ENCODE measurements at places on chromosomes 11 and 22.

- no peak for DNase-seq
These were observed 32.2 kb upstream of the OR4B1 start for GRCh38 chr11:48184452-48184851.

GRCh38 chr22:17990147-17990546 lies 34.2 kb downstream of the MICAL3 start:
- DNase-seq: no peak

DNA sequence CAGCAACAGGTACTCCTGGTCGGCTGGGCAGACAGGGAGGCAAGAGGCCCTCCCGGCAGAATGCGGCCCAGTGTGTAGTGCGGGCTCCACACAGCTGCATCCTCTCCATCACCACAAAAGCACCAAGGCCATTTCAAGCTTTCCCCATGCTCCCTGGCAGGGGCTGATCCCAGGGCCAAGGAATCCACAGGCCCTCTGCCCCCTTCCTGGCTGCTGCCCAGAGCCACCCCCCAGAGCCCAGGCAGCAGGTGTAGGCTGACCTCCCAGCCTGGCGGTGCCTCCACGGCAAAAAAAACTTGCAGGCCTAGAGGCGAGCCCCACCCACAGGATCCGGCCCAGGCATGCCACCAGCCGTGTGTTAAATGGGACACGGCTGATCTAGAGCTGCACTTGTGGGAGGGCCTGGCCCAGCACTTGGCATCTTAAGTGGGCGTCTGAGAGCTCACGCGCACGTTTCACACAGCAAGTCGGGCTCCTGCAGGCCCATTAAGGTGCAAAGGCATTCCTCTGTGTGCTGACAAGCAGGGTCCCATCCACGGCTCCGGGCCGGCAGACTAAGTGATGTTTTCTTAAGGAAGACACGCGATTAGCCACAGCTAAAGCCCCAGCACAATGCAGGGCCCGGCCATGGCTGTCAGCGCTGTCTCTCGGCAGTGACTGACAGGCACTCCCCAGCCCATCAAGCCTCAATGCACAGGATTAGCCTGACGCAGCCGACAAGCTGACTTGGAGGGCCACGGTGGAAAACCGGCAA lies 19.8 kb upstream of the GNB1L start:
- DNase-seq: no peak

GRCh38 chr11:133653336-133653735 lies 121.0 kb upstream of the OPCML start:
- DNase-seq: no peak

DNA sequence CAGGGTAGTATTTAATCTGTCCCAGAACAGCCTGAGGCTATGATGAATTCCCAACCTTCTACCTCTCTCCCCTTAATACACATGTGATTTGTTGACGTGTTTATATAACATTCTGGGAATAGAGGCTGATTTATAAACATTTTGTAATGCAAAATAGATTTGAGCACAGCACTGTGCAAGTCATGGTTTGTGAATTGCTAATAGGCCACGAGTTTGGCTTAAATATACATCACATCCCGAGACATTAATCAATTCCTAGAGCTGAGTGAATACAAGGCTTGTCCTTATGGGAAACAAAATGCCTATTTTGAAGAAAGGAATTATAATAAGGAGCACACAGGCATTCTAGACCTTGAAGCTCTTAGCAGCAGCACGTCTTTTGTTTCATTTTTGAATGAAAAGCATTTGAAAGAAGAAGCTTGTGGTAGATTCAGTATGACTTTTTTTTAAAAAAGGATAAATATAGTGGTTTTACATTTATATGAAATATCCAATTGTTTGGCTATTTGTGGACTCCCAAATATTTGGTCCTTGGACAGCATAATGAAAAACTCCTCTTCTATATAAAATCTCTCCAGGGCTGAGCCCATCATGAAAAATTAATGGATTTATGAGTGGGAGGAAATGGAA lies 116.4 kb downstream of the SLC17A6 start:
- no peak for DNase-seq

DNA sequence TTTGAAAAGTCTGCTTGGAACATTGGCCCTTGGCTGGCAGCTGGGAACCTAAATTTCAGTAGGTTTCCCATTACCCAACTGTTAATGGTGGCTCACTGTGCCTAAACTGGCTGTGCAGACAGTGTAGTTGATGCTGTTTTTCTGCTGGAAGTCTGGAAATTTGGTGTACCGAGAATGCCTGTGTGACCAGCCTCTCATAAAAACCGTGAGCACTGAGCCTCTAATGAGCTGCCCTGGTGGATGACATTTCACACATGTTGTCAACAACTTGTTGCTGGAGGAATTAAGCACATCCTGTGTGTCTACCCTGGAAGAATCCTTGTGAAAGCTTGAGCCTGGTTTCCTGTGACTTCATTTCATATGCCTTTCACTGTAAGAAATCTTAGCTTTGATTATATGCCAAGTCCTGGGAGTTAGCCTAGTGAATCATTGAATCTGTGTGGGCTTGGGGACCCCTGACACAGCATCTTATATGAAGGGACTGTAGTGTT lies 131.1 kb downstream of the LDLRAD3 start:
- no peak for DNase-seq

- DNase-seq: no peak
These were observed 99.1 kb upstream of the AMOTL1 start for GRCh38 chr11:94669023-94669422.

DNA sequence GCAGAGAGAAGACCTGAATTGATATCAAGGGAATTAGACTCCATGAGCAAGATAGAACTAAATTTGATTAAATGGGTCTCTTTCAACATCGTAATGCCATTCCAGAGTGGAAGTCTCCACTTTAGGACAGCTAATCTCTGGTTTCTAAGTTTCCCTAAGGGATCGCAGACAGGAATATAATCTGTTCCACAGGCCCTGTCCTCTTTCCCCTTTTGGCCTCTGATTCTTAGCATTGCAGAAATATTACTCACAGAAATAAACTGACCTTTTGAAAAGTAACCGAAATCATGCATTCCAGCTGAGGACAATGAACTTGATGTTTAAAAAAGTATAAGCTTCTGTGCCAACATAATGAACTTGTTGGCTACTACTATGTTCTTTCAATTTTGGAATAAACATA lies 227.8 kb downstream of the ETS1 start:
- DNase-seq: no peak

GRCh38 chr11:8917157-8917825 lies 6.3 kb downstream of the AKIP1 start:
- no peak for DNase-seq

GRCh38 chr11:73345481-73346160 lies 30.6 kb upstream of the RELT start:
- no peak for DNase-seq

- DNase-seq: no peak
These were observed 284.4 kb upstream of the MTNR1B start for GRCh38 chr11:92685049-92685448.

- DNase-seq: peak; percentile 80
These were observed 26.0 kb upstream of the FADD start for GRCh38 chr11:70176940-70177689.

DNA sequence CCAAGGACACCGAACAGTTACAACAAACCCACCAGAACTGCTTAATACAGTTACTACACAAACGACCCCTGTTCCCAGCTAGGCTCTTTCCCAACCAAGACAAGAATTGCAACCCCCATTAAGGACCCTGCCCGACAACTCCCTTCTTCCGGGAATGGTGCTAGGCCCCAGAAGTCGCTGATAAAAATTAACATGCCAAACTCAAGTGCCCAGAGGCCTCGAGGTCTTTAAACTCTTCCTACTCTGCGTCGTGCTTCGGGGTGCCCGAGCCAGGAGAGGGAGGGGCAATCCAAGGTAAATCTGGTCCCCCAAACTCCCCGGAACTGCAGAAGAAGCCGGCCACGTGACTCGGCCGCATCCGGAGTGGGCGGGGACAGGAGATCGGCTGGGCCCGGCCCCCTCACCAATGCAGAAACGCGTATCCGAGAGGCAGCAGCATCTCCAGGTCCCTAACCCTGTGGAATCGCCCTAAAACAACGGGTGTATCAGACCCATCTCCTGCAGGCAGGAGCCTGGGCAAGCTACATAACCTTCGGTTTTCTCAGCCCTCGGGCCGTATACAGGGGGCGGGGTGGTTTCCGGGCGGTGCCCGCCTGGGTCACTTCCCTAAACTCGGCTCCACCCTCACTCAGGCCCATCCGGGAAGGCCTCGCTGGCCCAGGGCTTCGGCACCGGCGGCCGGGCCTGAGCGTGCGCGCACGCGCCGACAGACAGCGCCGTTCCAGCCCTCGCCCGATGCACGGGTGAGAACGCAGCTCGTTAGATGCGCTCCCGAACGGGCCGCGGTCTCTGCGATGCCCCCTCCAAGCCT lies 1.1 kb downstream of the CFL1 start:
- peak; percentile 79 for DNase-seq

DNA sequence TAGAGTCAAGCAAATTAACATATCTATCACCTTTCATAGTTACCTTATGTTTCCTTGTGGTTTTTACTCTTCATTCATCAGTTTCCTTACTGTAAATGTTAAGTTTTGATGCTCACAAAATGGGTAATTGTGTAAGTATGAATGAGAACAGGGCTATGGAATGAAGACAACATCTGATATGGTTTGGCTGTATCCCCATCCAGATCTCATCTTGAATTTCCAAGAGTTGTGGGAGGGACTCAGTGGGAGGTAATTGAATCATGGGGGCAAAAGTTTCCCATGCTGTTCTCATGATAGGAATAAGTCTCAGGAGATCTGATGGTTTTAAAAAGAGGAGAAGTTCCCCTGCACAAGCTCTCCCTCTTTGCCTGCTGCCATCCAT lies 107.6 kb downstream of the CCDC34 start:
- DNase-seq: no peak

DNA sequence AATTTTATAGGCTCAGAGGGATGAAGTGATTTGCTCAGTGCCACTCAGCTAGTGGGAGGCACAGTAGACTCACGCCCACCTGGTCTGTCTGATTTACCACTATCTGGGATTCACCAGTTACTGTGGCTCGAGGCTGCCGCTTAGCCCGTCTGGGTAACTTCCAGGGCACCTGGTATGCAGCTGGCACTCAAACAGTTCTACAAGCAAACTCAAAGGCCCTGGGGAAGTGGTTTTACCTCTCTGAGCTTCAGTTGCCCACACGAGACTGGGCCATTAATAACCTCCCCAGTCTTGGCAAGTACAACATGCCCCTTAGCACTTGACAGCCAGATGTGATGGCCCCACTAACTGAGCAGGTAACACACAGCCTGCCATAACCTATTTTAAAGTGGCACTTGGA lies 2.6 kb downstream of the GDPD5 start:
- DNase-seq: no peak

GRCh38 chr22:21650823-21651520 lies 8.9 kb downstream of the SDF2L1 start:
- no peak for DNase-seq

DNA sequence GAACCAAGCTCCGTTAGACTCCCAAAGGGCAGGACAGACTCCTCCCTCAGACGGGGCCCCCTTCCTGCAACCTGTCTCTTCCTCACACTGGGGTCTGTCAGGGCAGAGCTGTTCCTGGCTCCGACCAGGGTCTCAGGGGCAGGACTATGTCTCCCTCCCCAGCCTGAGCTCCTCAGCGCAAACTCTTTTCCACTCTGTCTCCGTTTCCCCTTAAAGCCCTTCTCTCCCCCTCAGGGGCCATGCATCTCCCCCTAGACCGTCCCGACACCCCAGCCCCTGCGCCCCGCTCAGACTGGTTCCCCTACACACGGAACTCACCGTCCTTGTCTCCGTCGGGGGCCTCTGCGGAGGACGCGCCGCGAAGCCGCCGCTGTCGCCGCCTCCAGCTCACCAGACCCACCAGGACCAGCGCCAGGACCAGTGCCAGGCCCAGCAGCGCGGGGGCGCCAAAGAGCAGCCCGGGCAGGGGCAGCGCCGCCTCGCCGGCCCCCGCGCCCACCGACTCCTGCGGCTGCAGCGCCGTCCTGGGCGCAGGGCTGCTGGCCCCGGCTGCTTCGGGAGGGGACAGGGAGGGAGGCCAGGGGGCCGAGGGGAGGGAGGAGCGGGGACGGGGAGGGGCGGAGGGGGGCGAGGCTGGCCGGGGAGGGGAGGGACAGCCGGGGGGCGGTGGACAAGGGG lies 684 bp downstream of the TNFRSF13C start:
- peak; percentile 63 for DNase-seq

- DNase-seq: no peak
These were observed 449 bp upstream of the TOM1 start for GRCh38 chr22:35299217-35299672.

DNA sequence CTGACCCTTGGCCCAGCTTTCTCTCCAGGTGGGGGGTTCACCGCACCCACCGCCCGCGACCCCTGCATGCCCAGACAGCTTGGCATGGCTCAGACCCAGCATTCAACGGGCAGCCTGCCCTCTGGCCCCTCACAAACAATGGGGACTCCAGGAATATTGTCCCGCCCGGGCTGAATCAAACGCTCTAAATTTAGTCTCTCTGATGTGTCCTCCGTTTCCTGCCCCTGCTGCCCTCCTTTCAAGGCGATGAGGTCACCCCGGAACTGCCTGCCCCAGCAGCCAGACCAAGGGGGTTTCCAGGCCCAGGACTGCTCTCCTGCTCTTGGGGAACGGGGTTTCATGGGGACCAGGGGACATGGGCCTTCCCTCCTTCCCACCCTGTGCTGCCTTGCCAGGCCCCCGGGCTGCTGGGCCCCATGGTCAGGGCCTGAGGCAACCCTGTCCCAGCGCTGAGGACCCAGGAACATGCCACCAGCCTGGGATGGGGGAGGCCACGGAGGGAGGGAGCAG lies 10.1 kb upstream of the PDGFB start:
- DNase-seq: peak; percentile 90

DNA sequence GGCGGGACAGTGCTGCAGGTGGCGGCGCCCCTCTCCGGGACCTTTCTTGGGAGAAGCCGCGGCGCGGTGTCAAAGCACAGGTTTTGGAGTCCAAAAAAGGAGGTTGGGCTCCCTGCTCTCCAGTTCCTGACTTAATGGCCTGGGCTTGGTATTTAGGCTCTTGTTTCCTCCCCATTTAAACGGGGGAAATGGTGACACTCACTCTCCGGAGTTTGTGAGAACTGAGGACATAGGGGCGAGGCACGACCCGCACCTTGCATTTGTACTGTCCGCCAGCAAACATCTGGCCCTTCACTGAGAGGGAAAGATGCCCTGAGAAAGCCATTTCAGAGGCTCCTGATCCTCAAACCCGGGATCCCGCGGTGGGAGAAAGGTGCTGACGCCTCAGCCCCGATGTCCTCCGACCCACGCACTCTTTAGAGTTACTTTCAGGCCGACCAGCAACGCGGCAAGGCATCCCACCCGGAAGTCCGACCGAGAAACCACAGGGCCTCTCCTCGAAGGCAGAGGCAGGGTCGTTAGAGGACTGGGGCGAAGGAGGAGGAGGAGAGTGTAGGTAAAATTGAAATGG lies 2.9 kb upstream of the WDR74 start:
- DNase-seq: peak; percentile 36

GRCh38 chr11:92325416-92325815 lies 100.8 kb downstream of the FAT3 start:
- no peak for DNase-seq

DNA sequence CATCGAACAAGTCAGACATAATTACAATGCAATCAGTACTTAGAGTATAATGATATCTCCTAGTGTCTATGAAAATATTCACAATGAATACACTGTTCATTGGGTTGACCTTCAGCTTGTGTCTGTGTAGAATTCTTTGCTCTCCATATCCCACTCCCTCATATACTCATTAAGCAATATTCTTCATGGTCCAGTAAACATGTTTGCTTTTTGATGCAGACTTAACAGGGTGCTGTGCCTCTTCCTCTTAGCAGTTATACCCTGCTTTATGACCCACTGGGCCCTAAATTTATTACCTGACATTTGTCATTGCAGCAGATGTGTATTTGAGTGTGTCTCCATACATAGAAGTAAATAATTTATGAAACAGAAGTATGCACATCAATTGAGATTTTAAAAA lies 352.5 kb upstream of the CCDC179 start:
- DNase-seq: no peak

- no peak for DNase-seq
These were observed 62.6 kb downstream of the FDX1 start for GRCh38 chr11:110492321-110492685.

Data from GM10248 (cell line).